ENCODE measurements at places on chromosomes 13 and 19. TPM values are rescaled to one million over a fixed set of nuclear protein-coding genes. Genes with fewer than 3 reads are reported as not detected.

Gene SHKBP1
- total RNA-seq, result 71.7 TPM

DNA sequence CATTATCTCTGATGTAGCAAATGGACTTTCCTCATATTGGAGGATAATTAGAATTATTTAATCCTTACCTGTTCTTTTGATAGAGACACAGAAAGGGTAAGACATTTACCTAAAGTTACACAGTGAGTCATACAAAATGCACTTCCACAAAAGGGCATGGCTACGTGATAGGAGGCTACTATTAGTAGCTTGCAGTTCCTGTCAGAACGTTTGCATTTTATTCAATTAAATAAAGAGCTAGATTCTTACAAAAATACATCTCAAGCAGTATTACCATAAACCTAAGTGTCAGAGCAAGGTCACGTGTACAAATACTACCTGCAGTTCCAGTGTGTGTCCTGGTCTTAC lies 120.6 kb downstream of the ESD start:
- no peak for DNase-seq
- no peaks in the 10 kb centered on the region for H3K36me3 ChIP-seq
- no peaks in the 10 kb centered on the region for H3K4me1 ChIP-seq
- H3K4me3 ChIP-seq, result no peak overlapping the region

DNA sequence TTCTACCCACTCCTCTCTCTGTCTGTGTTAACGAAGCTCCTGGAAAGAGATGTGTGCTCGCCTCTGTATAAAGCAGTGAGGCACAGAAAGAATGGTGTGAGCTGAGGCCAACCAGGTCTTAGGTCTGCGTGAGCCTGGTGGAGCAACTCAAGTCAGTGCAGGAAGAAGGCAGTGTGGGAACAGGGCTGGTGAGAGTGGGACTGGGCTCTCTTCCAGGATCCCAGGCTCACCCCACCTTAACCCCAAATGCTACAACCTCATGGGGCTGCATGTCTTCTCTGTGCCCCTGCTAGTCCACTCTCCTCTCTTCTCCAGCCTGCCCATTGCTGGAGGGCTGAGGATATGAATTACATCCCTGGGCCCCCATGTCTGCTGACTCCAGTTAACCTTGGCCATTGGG lies 127.4 kb downstream of the DCT start:
- no peak for DNase-seq
- H3K27ac ChIP-seq, result no peak overlapping the region
- H3K4me1 ChIP-seq, result peaks cover 12% of the 10 kb centered on the region
- no peak overlapping the region for H3K4me3 ChIP-seq
- H3K36me3 ChIP-seq, result no peaks in the 10 kb centered on the region

GRCh38 chr19:13622766-13623715 lies 116.8 kb upstream of the CACNA1A start:
- peak overlapping the region; percentile 57 for H3K4me3 ChIP-seq
- peaks cover 54% of the 10 kb centered on the region for H3K4me1 ChIP-seq
- peak overlapping the region; percentile 51 for H3K27ac ChIP-seq
- DNase-seq, result peak; percentile 24
- H3K27me3 ChIP-seq, result peaks cover 8% of the 10 kb centered on the region

Gene ZNF221
- 7.0 TPM for total RNA-seq

GRCh38 chr13:38872693-38873092 lies 117.9 kb downstream of the STOML3 start:
- DNase-seq, result peak; percentile 74
- no peaks in the 10 kb centered on the region for H3K27me3 ChIP-seq
- peaks cover 2% of the 10 kb centered on the region for H3K36me3 ChIP-seq
- H3K4me1 ChIP-seq, result peaks cover 4% of the 10 kb centered on the region
- no peak overlapping the region for H3K4me3 ChIP-seq

- DNase-seq, result no peak
- H3K4me3 ChIP-seq, result no peak overlapping the region
- H3K36me3 ChIP-seq, result no peaks in the 10 kb centered on the region
- H3K27ac ChIP-seq, result no peak overlapping the region
Measured at GRCh38 chr13:35724446-35724845, 248.0 kb upstream of the MAB21L1 start.

GRCh38 chr13:112575675-112576074 lies 12.3 kb downstream of the TUBGCP3 start:
- peaks cover 16% of the 10 kb centered on the region for H3K36me3 ChIP-seq
- DNase-seq, result peak; percentile 47
- H3K27ac ChIP-seq, result peak overlapping the region; percentile 63
- no peak overlapping the region for H3K4me3 ChIP-seq
- peaks cover 39% of the 10 kb centered on the region for H3K4me1 ChIP-seq
- no peaks in the 10 kb centered on the region for H3K27me3 ChIP-seq

Gene BSG
- 847 TPM for total RNA-seq

- DNase-seq, result no peak
- H3K4me1 ChIP-seq, result peaks cover 3% of the 10 kb centered on the region
- no peak overlapping the region for H3K27ac ChIP-seq
- H3K4me3 ChIP-seq, result no peak overlapping the region
Measured at GRCh38 chr13:100561599-100562204, 26.9 kb downstream of the GGACT start.

Gene ADGRE3
- total RNA-seq, result not detected

DNA sequence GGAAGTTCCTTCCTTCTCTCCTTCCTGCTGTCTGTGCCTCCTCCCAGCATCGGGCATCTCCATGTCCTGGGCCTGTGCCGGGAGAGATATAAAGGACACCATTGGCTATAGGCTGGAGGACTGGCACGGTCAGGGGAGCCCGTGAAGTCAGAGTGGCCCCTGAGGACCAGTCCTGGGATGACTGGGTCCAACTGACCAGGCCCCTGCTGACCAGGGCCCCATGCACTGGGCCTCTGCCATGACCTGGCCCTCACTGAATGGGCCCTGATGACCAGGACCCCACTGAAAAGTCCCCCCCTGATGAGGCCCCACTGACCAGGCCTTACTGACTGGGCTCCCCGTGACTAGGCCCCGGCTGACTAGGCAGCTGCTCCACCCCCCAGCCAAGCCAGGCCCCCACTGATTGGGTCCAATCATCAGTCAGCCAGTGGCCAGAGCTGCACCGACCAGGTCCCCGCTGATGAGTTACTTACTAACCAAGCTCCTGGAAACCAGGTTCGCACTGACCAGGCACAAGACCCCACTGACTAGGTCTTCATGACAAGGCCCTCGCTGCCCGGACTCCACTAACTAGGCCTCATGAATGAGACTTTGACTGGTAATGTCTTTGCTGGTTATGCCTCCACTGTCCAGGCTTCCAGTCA lies 20.0 kb upstream of the ZNF14 start:
- H3K36me3 ChIP-seq, result no peaks in the 10 kb centered on the region
- DNase-seq, result no peak
- H3K27me3 ChIP-seq, result no peaks in the 10 kb centered on the region
- no peak overlapping the region for H3K27ac ChIP-seq

DNA sequence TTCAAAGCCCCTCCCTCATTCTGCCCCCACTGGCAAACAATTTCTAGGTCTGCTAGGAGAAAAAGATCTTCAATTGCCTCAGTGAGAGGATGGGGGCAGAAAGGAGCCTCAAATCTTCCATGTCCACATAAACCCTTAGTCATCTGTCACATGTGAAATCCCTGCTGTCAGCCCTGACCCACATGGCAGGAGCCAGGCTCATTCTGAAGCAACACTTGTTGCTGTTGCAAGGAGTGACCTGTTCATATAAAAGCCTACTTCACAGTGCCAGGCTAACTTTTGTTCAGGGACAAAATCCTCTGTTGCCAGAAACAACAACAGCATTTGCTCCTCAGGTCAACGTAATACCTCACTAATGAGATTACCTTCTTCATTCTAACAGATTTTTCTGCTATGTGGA lies 70.5 kb downstream of the IRS2 start:
- DNase-seq, result no peak
- no peaks in the 10 kb centered on the region for H3K36me3 ChIP-seq
- no peaks in the 10 kb centered on the region for H3K27me3 ChIP-seq
- peaks cover 7% of the 10 kb centered on the region for H3K4me1 ChIP-seq
- H3K27ac ChIP-seq, result no peak overlapping the region

GRCh38 chr13:101645871-101646270 lies 193.4 kb downstream of the ITGBL1 start:
- no peaks in the 10 kb centered on the region for H3K4me1 ChIP-seq
- H3K4me3 ChIP-seq, result no peak overlapping the region
- no peaks in the 10 kb centered on the region for H3K36me3 ChIP-seq
- H3K27ac ChIP-seq, result no peak overlapping the region
- no peaks in the 10 kb centered on the region for H3K27me3 ChIP-seq
- DNase-seq, result no peak

- no peak overlapping the region for H3K4me3 ChIP-seq
- no peaks in the 10 kb centered on the region for H3K36me3 ChIP-seq
Measured at GRCh38 chr13:72585254-72585653, 142.2 kb downstream of the MZT1 start.

- H3K4me1 ChIP-seq, result peaks cover 4% of the 10 kb centered on the region
- no peak overlapping the region for H3K4me3 ChIP-seq
- H3K27ac ChIP-seq, result no peak overlapping the region
Measured at GRCh38 chr13:45715351-45715750, 13.2 kb downstream of the CBY2 start.

Gene FLT3
- total RNA-seq, result 0.16 TPM

DNA sequence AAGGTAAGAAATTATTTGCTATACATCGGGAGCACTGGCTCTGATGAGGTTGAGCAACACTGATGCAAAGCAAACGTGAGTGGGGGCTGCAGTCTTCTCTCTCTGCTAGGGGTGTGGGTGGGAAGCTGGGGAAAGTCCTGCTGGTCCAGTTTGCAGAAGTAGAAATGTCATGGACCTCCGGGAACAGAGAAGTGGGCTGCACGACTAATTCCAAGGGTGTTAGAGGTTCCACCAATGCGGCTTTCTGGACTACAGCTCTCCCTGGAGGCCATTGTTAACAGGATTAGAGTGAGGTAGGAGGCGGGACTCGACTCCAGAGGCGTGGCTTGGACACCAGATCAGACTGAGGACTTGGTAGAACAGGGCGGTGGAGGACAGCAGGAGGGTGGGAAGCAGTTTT lies 5.7 kb upstream of the FBXO27 start:
- peaks cover 23% of the 10 kb centered on the region for H3K27me3 ChIP-seq
- DNase-seq, result peak; percentile 69
- H3K27ac ChIP-seq, result no peak overlapping the region
- peaks cover 7% of the 10 kb centered on the region for H3K4me1 ChIP-seq

DNA sequence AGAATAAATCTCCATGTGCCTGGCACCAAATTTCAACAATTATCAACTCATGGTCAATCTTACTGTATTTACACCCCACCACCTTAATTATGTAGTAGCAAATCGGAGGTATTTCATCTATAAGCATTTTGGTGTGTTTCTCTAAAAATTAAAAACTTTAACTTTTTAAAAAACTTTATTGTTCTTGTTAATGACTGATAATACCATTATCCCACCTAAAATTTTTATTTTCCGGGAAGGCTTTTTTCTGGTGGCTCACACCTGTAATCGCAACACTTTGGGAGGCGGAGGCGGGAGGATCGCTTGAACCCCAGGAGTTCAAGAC lies 453 bp upstream of the PDCD2L start:
- H3K27me3 ChIP-seq, result no peaks in the 10 kb centered on the region
- no peak for DNase-seq
- H3K36me3 ChIP-seq, result peaks cover 24% of the 10 kb centered on the region
- peak overlapping the region; percentile 83 for H3K4me3 ChIP-seq

Gene INSL3
- total RNA-seq, result 0.79 TPM

Gene C19orf18
- 1.1 TPM for total RNA-seq

Gene GCDH
- total RNA-seq, result 69.0 TPM

DNA sequence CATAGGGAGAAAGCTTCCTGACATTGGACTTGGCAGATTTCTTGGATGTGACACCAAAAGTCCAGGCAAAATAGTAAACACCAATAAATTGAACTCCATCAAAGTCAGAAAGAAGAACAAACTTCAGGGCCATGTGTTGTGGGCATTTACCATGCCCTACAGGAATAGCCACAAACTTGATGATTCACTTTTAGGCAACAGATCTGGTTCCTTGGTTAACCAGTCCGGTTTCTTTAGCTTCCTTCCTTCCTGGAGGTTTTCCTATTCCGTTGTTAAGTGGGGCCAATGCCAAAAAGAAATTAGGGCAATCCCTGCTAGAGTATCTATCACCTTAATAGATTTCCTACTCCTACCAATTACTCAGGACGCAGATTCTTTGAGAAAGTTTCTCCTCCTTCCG lies 25.2 kb downstream of the IGFL1 start:
- H3K27me3 ChIP-seq, result no peaks in the 10 kb centered on the region
- H3K27ac ChIP-seq, result no peak overlapping the region
- no peak for DNase-seq
- no peak overlapping the region for H3K4me3 ChIP-seq
- no peaks in the 10 kb centered on the region for H3K36me3 ChIP-seq
- H3K4me1 ChIP-seq, result peaks cover 6% of the 10 kb centered on the region

DNA sequence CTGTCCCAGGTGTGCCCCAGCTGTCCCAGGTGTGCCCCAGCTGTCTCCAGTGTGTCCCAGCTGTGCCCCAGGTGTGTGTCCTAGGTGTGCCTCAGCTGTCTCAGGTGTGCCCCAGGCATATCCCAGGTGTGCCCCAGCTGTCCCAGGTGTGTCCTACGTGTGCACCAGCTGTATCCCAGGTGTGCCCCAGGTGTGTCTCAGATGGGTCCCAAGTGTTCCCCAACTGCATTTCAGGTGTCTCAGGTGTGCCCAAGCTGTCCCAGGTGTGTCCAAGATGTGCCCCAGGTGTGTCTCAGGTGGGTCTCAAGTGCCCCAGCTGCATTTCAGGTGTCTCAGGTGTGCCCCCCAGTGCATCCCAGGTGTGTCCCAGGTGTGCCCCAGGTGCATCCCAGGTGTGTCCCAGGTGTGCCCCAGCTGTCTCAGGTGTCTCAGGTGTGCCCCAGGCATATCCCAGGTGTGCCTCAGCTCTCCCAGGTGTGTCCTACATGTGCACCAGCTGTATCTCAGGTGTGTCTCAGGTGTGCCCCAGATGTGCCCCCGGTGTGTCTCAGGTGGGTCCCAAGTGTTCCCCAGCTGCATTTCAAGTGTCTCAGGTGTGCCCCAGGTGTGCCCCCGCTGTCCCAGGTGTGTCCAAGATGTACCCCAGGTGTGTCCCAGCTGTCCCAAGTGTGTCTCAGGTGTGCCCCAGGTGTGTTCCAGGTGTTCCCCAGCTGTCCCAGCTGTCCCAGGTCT lies 1.3 kb upstream of the GRK1 start:
- no peak overlapping the region for H3K4me3 ChIP-seq
- H3K27ac ChIP-seq, result no peak overlapping the region
- no peak for DNase-seq
- no peaks in the 10 kb centered on the region for H3K4me1 ChIP-seq

DNA sequence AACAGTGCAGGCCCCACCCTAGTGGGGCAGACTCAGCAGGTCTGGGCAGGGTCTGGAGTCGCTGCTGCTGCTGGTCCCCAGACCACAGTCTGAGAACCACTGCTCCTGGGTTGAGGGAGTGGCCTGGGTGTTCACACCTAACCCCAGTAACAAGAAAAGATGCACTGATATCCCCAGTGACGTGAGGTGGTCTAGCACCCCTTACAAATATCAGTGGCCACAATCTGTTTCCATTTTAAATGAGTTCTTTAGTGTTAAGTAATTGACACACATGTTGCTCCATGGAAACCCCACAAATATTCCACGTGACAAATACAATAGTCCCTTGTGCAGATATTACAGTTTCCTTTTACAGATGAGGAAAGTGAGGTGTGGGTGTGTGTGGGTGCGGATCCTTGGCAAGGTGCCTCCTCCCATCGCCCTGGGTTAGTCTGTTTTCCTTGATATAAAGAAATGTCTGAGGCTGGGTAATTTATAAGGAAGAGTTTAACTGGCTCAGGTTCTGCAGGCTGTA lies 96.3 kb upstream of the GPR183 start:
- H3K27ac ChIP-seq, result no peak overlapping the region
- DNase-seq, result no peak
- H3K27me3 ChIP-seq, result peaks cover 15% of the 10 kb centered on the region
- H3K4me3 ChIP-seq, result no peak overlapping the region
- no peaks in the 10 kb centered on the region for H3K36me3 ChIP-seq

Gene SELENOV
- 15.4 TPM for total RNA-seq
